Cerebellar nuclear complex (tissue), 1 donor: ENCODE measurements at places on chromosomes 6 and 20.

GRCh38 chr20:64027981-64028685 is 7.8 kb upstream of the C20orf204 start:
- DNase-seq = no peak

DNA sequence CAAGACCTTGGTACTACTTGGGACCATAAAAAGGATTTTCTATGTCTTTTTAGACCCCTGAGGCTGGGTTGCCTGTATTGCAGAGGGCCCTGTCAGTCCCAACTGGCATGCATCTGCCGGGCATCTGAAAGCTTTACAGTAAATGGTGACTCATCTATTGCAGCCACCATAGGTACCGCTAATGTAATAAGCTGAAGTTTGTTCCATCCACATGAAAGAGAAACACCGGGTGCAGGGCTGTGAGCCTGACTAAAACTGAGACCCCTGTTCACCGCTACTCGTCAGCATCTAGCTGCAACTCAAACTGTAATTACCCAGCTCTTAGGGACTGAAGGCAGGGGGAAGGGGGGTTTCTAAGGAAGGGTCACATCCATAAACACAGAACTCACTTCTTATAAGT is 49.5 kb downstream of the TRERF1 start:
- no peak for DNase-seq

- DNase-seq = no peak
Observed at GRCh38 chr6:112770308-112770707, 423.2 kb downstream of the RFPL4B start.

DNA sequence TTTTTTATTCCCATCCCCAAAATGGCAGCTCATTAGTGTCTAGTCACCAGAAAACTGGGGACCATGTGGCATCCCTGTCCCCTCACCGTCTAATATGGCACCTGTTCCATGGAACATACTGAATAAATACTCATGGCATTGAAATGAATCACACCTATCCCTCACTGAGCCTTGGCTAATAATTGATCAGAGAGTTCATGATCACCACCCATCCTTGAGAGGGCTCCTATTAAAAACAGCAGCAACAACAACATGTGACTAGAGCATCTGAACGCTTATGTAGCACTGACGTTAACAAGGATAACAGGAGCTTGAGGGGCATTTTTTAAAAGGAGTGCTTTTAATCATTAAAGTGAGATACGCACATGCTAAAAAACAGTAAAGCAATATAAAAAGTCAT is 1111.6 kb upstream of the FLRT3 start:
- DNase-seq = no peak

DNA sequence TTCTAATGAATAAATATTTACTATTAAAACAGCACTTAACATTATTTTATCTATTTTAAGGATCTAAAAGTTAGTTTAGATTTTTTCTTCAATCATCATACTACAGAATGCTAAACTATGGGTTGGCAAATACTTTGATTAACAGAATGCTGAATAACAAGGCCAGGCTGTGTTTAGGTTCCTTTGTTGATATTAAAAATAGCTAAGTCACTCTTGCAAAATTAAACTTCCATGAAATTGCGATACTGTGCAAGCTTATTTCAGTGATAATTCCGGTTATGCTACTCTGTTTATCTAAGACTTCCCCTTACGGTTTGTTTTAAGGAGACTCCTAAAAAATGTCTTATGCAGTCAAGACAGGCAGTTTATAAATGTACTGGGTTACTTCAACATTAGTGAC is 2.8 kb downstream of the RNF24 start:
- no peak for DNase-seq

GRCh38 chr6:20403766-20404640 is 2.3 kb downstream of the E2F3 start:
- DNase-seq = no peak

DNA sequence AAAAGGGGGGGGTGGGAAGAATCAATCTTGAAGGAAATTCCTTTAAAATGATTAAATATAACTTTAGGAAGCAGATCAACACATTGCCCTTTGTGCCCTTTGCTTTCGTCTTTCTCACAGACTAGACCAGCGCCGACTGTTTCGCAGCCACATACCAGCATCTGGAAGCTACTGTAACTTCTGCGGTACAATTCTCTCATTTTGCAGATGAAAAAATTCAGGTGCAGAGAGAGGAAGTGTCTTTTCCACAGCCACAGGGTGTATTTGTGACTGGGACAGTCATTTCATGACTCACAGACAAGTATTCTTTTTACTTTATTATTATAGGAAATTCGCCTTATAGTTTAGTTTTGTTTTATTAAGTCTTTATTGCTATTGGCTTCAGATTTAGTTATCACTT is 84.2 kb downstream of the UST start:
- DNase-seq = no peak

DNA sequence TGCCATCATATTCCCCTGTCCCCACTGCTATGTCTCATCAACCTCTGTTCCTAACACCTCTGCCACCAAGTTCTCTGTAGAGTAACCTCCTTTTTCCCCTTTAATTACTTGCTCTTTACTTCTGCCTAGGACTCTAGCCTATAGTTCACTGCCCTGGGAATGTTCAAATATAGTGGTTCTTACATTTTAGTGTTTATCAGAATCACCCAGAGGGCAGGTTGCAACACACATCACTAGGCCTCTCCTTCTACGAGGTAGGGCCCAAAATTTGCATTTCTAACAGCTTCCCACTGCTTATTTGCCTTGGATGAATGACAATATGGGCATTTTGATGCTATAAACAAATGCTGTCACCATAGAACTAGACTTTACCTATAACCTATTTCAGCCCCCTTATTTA is 23.1 kb upstream of the C6orf141 start:
- DNase-seq = no peak

- no peak for DNase-seq
Observed at GRCh38 chr6:87661016-87661415, 41.0 kb downstream of the AKIRIN2 start.

- no peak for DNase-seq
Observed at GRCh38 chr6:167455371-167455770, 130.5 kb downstream of the TTLL2 start.

- DNase-seq = no peak
Observed at GRCh38 chr6:20402342-20403069, 827 bp downstream of the E2F3 start.

GRCh38 chr6:126905917-126906316 is 212.6 kb upstream of the RSPO3 start:
- DNase-seq = no peak

DNA sequence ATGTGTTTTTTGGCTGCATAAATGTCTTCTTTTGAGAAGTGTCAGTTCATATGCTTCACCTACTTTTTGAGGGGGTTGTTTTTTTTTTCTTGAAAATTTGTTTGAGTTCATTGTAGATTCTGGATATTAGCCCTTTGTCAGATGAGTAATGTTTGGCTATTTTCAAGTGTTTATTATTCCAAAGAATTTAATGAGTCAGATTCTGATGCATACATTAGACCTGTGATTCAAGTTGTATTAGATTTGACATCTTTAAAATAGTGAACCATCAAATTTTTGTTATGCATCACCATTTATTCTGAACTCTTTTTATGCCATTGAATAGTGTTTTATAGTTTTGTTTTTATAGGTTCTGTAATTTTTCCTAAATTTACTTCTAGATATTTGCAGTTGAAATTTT is 319.3 kb downstream of the PKHD1 start:
- no peak for DNase-seq

DNA sequence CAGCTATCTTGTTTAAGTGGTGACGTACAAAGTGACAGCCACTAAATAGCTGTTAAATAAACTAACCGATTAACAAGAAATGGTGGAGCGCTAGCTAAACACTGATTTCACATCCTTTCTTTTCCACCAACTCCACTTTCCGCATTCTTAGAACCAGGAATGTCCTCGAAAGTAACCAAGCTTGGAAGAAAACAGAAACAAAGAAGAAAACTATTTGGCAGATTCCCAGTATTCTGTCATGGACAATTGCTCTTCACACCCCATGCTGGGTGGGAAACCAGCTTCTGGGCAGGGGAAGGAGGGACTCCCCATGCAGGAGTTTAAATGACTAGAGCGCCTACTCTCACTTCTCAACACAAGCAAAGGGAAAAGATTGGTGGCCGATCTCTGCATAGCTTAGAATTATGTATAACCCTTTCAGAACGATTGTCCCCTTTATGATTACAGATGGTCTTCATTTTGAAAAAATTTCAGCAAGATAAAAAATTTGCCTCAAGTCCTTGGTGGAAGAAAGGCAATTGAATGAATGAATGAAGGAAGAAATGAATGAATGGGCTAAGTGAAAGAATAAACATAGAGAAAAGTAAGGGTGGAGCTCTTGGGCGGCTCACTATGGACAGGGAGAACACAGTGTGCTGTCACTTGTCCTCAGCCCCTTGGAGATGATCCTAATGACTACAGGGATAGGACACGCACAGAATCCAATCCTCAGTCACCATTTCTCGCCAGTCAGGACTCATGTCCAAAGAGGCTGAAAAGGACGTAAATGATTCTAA is 148.7 kb upstream of the NEDD9 start:
- no peak for DNase-seq

DNA sequence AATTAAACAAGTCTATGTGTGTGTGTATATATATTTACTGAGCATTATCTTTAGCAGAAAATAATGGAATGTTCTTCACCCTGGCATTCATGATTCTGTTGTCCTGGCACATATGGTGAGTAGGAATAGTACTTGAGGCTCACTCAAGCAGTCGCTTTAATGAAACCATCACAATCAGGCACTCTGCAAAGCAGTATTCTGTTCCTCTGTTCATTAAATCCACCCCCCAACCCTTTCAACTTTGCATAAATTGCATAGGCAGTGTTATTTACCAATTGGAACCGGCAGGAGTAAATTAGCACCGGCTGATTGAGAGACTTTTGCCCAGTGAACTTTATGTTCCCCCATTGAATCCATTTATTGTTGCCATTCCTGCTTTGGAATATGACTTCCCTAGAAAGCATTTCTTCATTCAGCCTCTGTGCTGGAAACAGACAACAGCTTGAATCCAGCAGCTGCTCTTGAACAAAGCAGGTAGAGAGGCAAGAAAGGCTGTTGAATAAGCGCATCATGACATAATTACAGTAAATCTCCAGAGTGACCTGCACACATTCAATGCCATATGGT is 268.0 kb upstream of the RNF217 start:
- DNase-seq = no peak

GRCh38 chr6:158819977-158820622 is 932 bp upstream of the EZR start:
- no peak for DNase-seq

DNA sequence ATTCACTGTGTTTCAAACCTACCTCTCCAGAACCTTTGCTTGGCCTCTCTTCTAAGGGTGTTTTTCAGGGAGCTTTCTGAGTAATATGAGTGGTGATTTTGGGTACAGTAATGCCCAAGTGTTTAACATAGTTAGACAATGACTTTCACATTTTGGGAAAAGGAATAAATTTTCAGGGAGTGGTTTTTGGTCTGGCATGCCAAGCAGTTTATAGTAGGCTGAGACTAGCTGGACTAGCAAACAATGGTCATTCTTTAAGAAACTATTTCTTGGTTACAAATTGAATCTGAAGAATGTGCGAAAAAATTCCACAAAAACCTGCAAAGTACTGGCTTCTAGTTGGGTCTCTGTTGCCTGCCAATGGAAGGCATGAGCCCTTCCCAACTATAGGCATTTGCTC is 15.4 kb downstream of the FNDC1 start:
- DNase-seq = no peak

- DNase-seq = no peak
Observed at GRCh38 chr6:112150363-112150762, 63.0 kb downstream of the FAM229B start.

DNA sequence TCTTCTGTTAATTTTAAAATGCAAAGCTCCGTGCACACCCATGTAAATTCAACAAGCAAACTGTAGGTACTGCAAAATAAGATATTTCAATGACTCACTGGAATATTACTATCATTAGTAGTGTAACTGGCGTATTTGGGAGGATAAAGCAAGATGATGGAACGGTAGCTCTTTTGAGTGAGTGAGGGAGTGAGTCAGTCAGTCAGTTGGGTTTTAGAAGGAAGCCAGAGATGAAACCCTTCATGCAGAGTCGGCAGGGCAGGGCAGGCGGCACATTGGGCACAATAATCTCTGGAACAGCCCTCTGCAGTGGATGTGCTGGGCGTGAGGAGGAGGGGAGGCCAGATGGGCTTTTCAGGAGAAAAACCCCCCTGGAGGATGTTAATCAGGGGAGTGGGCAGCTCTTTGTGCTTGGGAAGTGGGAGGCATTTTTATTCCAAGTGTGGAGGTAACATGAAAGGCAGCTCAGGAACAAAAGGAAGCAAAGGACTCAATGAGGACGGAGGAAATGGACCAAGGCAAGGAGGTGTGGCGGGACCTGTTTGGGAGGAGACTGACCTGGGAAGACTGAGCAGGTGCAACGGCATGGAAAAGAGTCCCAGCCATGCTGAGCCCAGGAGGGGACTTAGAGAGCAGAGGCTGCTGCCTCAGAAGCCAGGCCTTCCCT is 171.2 kb downstream of the ZDHHC14 start:
- no peak for DNase-seq

DNA sequence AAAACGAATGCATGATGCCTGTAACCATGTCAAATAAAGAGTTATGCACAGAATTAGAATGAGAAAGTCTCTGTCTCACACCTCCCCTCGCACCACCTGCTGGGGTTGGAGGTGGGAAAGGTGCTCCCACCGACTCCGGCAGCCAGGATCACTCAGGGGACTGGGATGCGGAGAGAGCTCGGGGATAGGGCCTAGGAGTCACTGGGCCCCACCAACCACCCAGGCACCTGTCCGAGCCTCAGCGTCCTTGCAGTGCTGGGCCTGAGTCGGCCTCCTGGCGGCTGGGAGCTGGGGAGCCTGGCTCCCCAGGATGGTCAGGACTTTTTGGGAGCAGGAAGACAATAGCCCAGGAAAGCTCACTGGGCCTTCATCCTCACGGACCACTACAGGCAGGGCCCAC is 22.4 kb upstream of the CHRNA4 start:
- no peak for DNase-seq

DNA sequence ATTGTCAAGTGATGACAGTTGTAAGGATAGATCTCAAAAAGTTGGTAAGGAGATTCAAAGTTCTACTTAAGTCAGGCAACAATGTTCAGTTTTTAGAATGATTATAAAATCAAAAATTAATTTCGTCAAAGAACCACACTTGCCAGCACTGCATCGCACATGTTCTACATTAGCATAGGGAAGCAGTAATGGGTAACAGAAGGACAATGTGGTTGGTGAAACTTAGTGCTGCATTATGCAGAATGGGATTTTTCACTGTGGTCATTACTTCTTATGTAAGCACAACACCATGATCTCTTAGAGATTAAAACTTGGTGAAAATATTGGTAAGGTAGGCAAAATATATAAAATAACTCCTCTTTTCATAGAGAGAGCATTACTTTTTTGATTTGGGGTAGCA is 173.7 kb upstream of the THEMIS start:
- no peak for DNase-seq
